ENCODE measurements at places on chromosomes 16 and 17.
A peak's percentile ranks its signal among the peaks of the same experiment; 100 is the strongest.

DNA sequence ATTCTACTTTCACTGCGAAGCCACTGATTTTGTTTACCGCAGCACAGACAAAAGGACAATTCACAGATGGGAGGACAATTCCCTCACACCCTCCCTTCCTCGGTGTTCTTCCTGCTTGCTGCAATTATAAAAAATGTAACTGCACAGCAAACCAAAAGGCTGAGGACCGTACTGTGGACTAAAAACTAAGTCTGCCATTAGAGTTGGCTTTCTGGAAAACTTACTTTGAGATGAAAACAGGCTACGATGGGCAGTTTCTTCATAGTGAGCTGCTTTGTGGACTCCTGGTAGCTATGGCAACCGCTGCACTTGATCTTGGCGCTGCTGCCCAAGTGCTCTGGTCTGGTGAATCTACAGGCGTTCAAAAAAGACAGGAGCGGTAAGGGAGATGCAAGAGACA is 35.2 kb downstream of the USP22 start:
- no peak for DNase-seq

DNA sequence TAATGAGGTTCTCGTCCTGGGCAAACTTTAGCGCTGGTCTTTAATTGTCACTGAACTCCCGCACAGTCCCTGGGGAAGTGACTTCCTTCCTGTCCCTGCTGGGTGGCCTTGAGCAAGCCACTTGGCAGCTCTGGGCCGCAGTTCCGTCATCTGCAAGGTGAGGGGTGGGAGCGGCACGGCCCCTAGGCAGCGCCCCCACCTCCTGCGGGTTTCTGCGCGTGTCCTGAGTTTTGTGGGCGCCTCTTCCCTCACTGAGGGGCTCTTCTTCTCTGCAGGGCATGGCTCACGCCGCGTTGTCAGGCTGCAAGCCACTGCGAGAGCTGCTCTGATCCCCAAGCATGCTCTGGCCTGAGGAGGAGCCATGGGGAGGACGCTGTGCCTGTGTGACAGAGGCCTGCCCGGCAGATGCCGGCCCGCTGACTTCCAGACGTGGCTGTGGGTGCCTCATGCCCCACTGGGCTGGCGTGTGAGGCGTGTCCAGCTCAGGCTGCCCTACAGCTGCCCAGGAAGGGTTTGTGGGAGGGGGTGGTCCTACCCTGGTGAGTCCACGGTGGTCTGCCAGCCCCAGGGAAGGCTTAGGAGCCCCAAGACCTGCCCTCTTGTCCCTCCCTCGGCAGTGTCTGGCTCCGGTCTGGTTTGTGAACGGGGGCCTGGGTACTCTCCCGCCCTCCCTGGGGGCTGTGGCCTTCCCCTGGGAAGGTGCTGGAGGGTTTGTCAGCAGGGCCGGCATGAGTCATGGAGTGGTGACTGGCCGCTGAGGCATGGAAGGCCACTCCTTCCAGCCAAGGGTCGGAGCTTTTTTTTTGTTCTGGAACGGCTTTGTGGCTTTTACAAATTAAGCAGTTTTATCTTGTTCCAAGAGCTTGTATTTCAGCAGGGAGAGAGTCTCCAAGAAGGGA is 182.0 kb downstream of the SEC14L1 start:
- no peak for DNase-seq

DNA sequence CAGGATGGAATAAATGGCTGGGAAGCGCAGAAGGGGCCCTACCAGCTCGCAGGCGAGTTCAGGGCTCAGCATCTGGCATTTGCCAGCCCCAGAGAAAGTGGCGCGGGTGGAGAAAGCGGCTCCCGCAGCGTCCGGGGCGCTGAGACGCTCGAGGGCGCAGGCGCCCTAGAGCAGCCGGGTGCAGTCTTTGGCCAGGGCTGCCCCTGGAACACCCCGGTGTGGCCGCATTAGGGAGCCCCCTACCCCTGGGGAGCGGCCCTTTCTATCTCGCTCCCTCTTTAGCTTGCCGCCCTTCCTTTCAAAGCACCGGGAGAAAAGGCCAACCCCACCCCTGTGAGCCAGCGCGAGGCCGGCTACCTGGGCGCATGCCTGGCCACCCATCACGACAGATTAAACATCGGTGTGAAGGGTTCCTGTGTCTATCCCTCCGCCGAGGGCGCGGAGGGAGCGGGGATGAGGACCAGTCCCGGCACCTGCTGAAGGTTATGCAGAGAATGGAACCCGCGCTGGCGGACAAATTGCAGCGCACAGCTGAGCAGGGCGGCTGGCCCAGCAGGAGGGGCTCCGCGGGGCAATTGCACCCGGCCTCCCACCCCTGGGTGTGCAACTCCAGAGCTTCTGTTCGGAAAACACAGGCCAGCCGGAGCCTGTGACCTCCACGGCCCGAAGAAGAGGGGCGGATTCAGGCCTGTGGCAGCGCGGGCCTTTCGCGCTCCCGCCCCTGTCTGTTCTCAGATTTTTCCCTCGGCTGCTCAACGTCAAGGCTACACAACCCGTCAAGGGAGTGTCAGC is 15.6 kb upstream of the FOXF1 start:
- DNase-seq = no peak

- DNase-seq = no peak
Measured at GRCh38 chr16:49523435-49524159, 150.0 kb downstream of the C16orf78 start.

GRCh38 chr17:48416971-48417370 is 13.0 kb downstream of the SKAP1 start:
- no peak for DNase-seq

DNA sequence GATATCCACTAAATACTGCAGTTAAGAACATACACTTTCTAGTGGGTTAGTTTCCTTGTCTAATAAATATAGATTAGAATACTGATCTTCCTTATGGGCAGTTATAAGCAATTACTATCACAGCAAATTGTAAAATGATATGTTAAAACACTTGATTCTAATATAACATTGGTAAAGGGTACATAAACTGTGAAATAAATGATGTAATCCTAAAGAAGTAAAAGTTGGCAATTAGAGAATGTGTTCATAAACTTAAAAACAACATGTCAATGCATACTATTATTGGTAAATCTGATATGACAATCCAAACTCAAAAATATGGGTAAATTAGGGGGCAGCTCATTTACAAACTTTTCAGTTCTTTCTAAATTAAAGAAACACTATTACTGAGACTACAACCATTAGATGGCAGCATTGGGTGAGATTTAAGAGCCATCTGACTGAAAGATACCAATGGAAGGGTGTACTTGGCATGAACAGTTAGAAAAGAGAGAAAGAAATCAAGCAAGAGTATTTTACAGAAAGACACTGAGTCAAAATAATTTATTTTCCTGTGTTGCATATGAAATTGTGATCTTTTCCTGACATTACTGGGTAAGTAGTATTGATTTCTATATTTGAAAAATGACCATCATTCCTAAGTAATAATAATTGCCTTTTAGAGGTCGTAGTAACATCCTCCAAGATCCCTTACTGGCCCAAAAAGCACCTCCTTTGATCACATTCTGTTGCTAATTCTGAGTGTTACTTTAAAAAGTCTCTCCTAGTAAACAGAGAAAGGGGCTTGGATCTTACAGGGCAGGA is 119.6 kb downstream of the SPAG9 start:
- DNase-seq = peak; percentile 57

GRCh38 chr16:12170103-12171040 is 193.8 kb downstream of the SNX29 start:
- DNase-seq = no peak

- no peak for DNase-seq
Measured at GRCh38 chr17:4506892-4507291, 8.2 kb downstream of the SPNS2 start.

DNA sequence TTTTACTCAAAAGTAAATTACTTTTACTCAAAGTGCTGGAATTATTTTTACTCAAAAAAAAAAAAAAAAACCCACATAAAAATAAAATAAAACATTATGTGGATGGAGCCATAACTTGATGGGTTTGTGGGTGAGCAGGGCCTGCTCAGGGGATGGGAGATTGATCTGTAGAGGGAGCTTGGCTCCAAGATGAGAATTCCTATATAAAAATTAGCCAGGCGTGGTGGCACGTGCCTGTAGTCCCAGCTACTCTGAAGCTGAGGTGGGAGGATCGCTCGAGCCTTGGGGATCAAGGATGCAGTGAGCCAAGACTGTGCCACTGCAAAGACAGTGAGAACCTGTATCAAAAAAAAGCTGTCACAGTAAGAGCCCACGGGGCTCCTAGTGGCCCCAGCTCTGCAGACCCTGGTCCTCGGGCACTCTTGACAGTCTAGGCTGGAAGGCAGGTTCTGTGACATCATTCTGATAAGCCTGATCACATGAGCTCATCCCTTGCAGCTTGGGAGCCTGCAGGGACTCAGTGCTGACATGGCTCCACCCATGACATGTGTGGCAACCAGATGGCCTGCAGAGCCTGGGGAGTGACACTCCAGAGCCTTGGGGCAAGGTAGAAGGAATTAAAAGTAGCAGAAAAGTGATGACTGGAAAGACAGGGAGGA is 42.5 kb downstream of the ST3GAL2 start:
- no peak for DNase-seq

DNA sequence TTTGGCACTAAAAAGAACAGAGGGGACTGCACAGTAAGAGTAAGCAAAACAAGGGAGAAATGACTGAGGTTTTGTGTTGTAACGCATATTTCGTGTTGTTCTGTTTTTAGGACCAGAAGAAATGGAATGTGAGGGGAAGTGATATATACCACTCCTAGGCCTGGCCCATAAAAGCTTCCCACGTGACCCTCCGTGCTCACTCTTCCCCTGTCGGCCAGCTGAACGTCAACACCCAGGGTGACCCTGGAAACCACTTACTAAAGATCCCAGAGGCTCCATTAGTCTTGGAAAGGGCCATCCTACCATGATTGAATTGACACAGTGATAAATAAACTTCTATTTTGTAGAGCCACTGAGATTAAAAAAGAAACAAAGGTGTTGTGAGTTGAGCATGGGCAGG is 79.8 kb downstream of the HELZ start:
- DNase-seq = no peak

- no peak for DNase-seq
Measured at GRCh38 chr16:88672776-88673175, 9.9 kb upstream of the MVD start.

DNA sequence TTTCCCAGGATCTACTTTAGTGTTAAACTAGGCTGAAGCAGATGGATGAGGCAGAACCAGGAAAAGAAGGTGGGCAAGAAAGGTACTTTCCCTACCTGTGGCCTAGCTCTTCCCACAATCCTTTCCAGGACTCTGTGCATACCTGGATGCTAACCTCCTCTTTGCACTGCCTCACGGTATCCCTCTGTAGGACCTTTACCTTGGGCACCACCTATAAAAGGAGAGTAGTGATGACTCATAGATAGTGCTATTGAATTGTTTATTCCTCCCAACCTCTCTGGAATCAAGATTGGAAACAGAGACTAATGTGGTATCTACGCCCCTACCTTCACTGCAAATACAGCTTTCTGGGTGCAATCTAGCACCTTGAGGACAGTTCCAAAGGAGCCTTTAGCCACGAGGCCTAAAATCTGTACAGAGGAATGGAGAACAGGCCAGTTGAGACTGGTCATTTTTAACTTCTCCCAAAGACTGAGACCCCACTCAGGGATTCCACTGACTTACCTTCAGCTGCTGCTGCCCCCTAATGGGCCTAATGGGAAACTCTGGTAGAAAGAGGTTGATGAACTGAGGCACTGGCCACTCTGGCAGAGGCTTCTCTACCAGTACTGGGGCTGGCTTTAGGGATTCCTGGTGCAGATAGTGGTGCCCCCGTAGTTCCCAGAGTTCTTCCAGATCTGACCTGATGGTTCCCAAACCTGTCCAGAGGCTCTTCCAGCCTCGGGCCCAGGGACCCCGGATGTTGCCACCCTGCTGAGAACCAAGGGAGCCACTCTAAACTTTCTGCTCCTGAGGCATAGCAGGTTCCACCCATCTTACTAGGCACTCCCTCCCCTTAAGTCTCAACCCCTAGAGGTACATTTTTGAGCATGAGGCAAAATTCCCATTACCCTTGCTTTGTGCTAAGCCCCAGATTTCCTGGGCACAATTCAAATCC is 781 bp downstream of the RSKR start:
- peak; percentile 11 for DNase-seq

DNA sequence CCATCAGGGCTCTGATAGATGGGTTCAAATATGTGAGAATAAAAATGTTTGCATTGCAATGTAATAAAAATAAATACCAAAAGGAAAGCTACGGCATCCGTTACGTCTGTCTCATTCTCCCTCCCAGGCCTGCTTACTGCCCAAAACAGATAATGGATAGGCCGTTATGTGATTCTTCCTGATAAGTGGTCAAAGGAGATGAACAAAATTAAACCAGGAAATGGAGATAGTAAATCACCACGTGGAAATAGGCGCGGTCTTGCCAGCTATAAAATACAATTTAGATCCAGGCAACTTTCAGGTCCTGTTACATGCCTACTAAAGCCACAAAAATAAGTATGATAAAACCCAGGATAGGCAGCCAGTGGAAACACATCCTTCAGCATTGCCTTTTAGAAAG is 49.5 kb upstream of the CCL1 start:
- DNase-seq = no peak

DNA sequence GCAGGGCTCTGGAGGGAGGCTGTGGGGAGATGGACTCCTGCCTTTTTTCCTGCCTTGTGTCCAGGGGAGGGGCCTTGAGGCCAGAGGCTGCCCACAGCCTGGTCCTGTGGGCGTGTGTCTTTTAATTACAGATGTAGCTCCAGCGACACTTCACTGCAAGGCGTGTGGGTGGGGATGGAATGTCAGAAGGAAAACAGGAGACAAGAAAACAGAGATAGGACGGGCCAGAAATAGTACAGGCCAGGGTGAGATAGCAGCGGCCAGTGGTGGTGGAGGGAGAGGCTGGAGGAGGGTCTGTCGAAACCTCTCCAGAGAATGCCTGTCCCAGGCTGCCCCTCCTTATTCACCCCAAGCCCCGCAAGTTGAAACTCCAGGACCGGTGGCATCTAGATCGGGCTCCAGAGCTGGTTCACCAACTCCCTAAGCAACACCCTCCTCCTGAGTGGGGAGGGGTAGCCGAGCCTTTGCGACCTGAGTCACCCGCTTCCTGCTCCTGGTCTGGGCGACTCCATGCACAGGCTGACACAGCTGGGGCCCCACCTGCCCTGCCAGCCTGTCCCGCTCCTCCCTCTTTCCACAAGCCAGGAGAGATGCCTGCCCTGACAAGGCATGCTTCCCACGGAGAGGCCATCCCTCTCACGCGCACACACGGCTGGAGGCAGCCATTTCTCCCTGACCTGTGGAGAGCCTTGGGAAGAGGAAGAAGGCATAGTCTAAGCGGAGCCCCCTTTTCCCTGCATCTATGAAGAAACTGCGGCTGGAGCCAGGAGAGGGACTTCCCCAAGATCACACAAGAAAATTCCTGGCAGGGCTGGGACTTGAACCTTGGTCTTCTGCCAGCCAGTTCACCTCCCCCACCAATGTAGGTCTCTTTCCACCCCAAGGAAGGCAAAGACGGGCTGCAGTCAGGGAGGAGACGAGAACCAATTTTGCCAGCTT is 6.6 kb upstream of the JUP start:
- no peak for DNase-seq

DNA sequence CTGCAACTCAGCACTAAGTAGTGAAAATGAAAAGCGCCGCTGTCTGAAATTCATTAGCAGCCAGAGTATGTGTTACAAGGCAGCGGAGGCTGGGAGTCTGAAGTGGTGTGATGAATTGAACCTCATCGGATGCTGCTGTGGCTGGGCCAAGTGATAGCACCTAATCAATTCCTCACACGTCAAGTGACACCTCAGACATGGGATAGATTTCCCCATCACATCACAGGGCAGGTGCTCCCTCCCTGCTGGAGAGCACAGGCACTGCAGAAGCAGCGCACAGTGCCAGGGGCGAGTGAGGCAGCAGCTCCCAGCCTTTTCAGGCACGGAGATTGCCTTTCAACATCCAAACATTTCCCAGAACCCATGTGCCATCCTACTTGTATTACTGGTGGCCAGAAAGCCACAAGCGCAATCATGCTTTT is 32.2 kb downstream of the DRC3 start:
- DNase-seq = peak; percentile 9
